ENCODE measurements at places on chromosomes 7 and 10.

DNA sequence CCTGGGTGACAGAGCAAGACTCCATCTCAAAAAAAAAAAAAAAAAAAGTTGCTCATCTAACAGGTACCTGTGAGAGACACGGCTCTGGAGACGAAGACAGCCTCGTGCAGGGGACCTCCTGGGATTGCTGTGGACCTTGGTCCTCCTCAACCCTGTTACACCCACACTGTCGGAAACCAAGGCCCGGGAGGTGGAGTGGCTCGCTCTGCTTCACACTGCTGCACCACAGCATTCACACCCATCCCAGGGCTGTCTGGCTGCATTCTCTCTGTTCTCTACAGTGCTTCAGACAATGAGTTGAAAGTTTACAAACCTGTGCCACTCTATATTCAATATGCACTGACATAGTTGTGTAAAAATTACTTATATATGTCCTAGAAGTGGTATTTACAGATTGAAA lies 101.0 kb upstream of the TNS3 start:
- no peak for DNase-seq

DNA sequence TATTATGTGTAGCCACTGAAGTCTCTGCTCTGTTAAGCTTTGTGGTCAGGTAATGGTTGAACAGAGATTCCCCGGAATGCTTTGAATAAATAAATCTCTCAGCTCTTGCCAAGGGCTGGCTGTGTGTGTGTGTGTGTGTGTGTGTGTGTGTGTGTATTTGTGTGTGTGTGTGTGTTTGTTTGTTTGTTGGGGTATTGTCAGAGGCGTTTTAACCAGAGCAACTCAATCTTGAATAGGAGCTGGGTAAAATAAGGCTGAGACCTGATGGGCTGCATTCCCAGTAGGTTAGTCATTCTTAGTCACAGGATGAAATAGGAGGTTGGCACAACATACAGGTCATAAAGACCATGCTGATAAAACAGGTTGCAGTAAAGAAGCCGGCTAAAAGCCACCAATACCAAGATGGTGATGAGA lies 256.2 kb upstream of the CACNA2D1 start:
- DNase-seq, result no peak

GRCh38 chr10:130398090-130398994 lies 262.2 kb downstream of the GLRX3 start:
- DNase-seq, result no peak

DNA sequence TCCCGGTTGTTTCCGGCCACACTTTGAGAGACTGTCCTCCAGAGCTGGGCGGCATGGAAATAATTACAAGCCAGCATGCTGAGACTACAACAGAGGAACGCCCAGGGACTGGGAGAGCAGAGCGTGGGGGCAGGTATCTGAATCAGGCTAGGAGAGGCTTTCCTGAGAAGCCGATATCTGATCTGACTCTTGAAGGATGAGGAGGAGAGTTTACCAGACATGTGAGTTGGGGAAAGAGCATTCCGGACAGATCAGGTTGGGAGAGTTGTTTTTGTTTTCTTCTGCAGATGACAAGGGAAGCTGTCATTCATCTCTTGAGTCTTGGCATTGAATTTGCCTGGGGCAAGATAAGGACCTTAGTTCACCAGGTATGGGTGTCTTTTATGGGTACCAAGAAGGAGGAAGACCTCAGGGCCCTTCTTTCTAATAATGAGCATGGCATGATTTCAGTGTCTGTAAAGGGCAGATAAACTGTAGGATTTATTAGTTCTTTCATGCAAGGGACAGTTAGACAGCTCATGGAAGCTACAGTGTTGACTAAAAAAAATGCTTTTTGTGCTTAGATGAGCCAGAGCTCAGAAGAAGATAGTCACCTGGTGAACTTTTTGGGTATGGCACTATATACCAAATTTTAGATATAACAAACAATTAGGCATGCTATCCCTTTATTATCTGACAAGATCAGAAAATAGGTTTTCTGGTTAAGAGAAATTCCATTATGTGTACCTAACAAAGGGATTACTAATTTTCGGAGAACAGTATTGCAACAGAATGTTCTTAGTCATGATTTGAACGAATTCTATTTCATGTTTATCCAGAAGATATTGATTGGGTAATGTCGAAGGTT lies 36.2 kb downstream of the WBP1L start:
- no peak for DNase-seq

DNA sequence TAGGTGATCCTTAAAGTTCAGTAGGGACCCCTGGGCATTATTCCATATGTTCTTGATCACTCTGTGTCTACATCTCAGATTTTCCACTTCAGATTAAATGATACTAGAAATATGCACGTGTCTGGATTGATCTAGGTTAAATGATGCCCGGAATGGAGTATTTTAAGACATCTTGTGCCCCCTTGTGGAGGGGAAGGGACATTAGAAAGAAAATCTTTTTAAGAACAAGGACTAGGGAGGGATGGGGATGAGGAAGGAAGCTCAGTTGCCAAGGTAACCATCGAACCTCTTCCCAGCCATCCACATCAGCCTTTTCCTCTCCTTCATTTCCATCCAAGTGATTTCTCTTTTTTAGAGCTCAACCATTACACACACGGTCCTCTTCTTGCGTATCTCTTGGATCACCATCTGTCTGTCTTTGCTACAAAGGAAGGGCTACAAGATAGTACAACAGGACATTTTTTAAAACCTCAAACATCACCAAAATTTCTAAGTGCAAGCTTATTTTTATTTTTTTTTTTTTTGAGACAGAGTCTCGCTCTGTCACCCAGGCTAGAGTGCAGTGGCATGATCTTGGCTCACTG lies 40.5 kb downstream of the PRSS2 start:
- DNase-seq, result peak; percentile 41

DNA sequence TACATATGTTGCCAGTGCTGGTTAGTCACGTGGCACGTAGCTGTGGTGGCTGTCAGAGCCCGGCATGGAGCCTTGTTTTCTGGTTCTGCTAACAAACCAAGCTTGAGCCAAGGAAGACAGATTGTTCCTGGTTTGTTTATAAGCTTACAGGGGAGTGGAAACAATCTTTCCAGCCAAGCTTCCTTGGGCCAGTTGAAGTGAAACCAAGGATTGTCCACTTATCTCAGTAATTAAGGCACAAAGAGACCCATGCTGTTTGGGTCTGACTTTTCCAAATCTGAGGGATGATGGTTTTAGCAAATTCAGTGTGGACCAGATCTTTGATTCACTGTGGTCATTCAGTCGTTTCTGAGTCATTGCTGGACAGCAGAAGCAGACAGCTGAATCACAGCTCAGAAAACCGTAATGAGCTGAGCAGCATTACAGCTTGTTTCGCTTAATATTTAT lies 297.3 kb upstream of the COBL start:
- no peak for DNase-seq

GRCh38 chr7:1246871-1247526 lies 14.3 kb downstream of the UNCX start:
- no peak for DNase-seq

All from putamen (tissue), 1 donor.